T-cell (primary cell): ENCODE measurements at places on chromosomes 6 and 20. TPM values are rescaled to one million over a fixed set of nuclear protein-coding genes. Genes with fewer than 3 reads are reported as not detected.

C20orf141 gene
- not detected for total RNA-seq

DST gene
- 7.4 TPM for total RNA-seq

RNF146 gene
- 15.6 TPM for total RNA-seq

COL9A1 gene
- total RNA-seq = not detected

PROCR gene
- 1.5 TPM for total RNA-seq

FERMT1 gene
- total RNA-seq = 0.22 TPM

FOXF2 gene
- total RNA-seq = not detected

SALL4 gene
- 0.48 TPM for total RNA-seq

SRXN1 gene
- total RNA-seq = 7.3 TPM

LAMA5 gene
- 3.0 TPM for total RNA-seq

FOXQ1 gene
- not detected for total RNA-seq

GRM1 gene
- not detected for total RNA-seq

TPD52L1 gene
- 0.70 TPM for total RNA-seq

FARS2 gene
- 20.3 TPM for total RNA-seq

L3MBTL1 gene
- 16.1 TPM for total RNA-seq

ATP9A gene
- 0.72 TPM for total RNA-seq

OPRL1 gene
- total RNA-seq = 1.1 TPM

EYS gene
- not detected for total RNA-seq

PTGIS gene
- 0.23 TPM for total RNA-seq

FAM83B gene
- 0.18 TPM for total RNA-seq

LTB gene
- 813 TPM for total RNA-seq

VWA7 gene
- total RNA-seq = 8.0 TPM

PLEKHG1 gene
- total RNA-seq = 2.5 TPM
